ENCODE measurements at places on chromosomes 5 and 9.
A peak's percentile ranks its signal among the peaks of the same experiment; 100 is the strongest.

- no peak for DNase-seq
Observed at GRCh38 chr9:93655621-93656425, 79.4 kb downstream of the PHF2 start.

DNA sequence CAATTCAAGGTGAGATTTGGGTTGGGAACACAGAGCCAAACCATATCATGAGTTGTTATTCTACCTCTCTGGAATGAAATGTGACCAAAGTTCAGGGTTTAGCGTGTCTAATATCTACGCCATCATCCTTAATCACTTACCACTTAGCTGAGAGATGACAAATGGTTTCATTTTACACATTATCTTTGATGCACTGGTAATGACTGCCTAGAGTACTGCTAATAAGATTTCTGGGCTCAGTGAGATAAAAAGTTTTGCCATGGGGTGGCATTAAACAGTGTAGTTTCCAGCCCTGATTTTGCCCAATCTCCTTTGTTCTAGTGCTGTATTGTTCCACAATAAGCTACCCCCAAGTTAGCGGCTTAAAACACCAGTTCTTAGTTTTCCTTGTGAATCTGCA, 367.2 kb downstream of the MLLT3 start:
- no peak for DNase-seq

GRCh38 chr9:91502475-91502874, 78.8 kb upstream of the NFIL3 start:
- no peak for DNase-seq

DNA sequence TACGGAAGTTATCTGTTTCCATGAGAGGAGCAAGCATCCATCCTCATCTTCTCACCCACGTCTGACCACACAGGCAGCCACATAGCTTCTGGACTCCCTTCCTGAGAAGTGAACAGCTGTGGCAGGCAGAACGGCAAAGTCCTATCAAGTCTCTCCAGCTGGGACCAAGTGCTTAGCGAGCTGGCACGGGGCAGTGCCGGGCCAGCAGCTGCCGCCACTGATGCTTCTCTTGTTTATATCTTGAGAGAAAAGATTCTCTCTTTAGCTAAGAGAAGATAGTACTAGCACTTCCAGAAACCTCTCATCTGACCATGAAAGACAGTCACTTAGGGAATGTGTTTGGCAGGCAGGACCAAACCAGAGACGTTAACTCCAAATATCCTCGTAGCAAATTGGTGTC, 37.2 kb downstream of the PLAC8L1 start:
- DNase-seq, result no peak

DNA sequence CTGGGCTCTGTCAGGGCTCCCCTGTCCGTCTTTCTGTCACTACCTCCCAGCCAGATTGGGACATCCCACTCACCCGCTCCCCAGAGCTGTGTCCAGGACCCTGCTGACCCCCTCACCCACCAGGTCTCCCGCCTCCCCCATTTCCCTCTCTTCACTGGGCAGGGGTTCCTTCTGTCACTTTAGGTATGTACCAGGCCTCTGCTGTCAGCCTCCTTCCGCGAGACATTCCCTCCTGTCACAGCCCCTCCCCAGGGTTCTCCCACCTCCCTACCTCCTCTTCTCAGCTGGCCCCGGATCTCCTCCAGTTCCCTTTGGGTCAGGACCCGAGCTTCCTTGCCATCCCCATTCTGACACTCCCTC, 488 bp downstream of the POLR1E start:
- no peak for DNase-seq

DNA sequence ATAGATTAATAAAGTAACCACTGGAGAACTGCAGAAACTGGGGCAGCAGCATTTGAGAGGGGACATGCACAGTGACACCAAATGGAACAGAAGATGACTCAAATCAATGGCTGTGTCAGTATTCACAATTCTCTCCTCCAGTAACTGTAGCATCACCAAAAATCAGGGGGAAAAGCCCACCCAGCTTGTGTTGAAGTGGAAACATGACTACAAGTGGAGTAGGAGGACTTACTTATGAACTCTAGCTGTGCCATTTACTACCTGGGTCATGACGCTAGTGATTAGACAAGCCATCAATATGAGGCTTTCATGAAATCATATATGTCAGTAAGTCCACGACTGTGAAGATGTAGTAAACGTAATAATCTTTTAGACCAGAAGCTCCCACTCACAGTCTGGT, 199.8 kb upstream of the PTGER4 start:
- no peak for DNase-seq

DNA sequence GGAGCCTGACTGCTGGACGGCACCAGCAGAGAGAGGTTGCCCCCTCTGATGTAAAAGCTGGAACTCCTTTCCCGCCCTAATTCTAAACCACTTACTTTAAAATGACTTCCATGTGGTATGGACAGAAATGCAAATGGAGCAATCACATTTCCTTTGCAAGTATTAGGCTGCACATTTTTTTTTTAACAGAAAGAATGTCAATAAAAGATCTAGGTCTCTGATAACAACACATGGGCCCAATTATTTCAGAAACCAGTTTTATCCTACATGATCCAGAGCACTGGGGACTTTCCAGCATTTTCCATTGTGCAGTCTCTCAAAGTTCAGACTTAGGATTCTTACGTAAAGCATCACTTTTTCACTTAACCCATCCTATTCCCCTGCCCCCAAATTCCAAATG, 203.7 kb downstream of the NXNL2 start:
- DNase-seq, result no peak

- DNase-seq, result no peak
Observed at GRCh38 chr9:16532272-16532671, 338.2 kb downstream of the BNC2 start.

DNA sequence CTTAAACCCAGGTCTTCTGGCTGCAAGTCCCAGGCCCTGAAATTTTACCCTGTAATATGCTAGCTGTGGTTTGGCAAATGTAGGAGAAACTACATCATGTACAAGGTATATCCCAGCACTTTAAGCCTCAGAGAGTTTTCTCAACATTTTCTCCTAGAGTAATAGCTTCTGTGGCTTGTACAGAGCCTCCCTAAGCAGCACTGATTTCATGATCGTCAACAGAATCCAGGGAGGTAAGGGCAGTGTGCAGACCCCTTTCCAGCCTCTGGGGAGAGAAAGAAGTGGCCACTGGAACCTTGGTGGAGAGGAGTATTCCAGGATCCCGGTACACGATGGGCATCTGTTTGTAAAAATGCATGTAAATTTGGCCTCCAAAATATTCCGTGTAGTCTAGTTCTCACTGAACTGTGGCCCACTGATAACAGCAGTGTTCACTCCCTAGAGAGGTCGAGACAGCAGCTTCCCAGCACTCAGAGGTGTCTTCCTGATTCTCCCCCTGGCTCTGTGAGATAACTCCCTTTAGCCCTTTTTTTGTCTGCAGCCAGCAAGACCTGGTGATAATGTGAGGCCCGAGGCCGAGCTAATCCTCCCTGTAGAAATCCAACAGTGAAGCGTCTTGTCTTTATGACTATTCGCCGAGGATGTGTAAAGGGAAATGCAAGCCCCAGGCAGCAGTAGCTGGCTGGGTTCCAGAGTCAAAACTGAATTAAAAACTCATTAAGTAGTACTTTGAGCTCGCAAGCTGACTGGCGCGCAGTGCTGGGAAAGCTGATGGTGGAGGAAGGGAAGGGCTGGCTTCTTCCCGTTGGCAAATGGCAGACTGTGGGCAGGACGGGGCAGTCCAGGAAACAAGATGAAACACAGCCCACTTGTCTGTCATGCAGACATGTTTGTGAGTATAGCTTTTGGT, 59.0 kb downstream of the MAP1B start:
- DNase-seq, result peak; percentile 11

GRCh38 chr5:158869092-158869491, 230.6 kb downstream of the EBF1 start:
- DNase-seq, result no peak

GRCh38 chr5:87361031-87361445, 51.7 kb downstream of the CCNH start:
- no peak for DNase-seq

- no peak for DNase-seq
Observed at GRCh38 chr5:151021746-151022145, 1.4 kb downstream of the GPX3 start.

- DNase-seq, result no peak
Observed at GRCh38 chr9:15936306-15936921, 383.6 kb downstream of the CCDC171 start.

DNA sequence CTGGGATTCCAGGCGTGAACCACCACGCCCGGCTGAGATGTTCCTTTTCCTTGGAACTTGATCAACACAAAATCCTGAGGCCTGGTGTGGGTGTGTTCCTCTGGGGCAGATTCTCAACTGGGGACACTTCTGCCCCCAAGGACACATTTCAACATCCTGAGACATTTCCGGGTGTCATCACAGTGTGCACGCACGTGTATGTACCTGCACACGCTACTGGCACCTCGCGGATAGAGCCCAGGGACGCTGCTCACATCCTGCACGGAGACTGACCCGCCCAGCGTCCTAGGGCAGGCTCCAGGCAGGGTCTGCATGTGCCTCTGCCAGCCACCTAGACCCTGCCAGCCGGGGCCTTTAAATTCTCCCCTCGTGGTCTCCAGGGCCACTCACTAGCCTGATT, 8.0 kb downstream of the SAPCD2 start:
- no peak for DNase-seq

DNA sequence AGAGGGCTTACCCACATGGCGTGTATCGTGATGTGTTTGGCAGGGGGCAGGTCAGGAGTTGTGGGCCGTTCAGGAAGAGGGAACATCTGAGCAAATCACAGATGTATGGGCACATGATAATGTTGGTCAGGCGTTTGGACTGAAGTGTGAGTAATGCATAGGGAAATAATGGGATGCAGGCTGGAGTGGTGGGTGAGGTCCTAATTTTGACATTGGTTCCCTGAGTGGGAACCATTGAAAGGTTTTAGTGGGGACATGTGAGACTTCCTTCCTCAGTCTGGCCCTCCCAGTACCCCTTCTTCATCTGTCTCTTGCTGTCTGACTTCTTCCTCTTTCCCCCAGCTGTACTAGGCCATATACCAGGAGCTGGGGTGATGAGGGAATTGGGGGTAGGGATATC, 7.6 kb downstream of the OTULIN start:
- DNase-seq, result no peak

GRCh38 chr5:104126980-104127379, 564.4 kb upstream of the NUDT12 start:
- no peak for DNase-seq

- DNase-seq, result peak; percentile 25
Observed at GRCh38 chr5:36613241-36613640, 6.8 kb downstream of the SLC1A3 start.

DNA sequence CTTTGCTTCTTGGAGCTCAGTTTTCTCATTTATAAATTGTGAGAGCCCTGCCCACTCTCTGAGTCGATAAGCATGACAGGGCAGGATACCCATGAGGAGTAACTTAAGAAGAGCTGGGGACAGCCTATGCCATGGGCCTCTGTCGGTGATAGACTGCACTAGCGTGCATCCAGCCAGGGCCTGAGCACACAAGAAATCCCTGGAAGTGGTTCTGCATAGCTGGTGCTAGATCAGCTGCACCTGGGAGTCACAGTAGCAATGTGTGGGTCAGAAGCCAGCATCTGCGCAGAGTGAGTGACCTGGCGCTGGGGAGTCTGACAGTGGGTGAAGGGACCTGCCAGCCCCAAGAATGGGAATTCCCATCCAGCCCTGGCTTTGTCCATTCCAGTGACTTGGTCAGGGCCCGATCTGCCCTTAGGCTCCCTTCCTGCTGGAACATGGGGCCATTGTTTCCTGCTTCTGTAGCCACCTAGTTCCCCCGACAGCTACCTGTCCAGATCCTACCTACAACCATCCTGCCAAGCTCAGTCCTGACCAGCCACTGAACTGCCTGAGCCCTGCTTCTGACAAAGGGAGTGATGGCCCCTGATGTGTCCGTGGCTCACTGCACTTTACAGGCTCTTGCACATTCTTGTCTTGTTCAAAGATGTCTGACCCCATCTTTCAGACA, 35.9 kb upstream of the NANS start:
- DNase-seq, result no peak

GRCh38 chr5:104512063-104512825, 949.7 kb upstream of the NUDT12 start:
- no peak for DNase-seq

- no peak for DNase-seq
Observed at GRCh38 chr5:54383941-54384340, 71.6 kb upstream of the HSPB3 start.

DNA sequence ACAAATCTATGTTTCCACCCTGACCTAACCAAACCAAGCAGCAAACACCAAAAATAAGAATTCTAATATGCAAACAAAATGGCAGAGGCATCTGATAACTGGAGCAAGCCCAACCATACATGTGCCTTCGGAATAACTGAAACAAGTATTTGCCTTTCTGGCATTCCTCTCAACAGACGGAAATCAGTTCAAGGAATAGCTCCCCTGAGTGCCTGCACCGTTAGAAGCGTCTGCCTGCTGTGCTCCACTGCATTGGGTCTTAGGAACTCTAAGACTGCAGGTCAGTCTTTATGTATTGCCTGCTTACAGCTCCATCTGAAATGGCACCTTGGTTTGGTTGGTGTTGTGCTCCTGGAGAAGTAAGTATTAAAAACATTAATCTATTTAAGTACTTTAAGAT, 98.5 kb downstream of the MRPS27 start:
- DNase-seq, result no peak

DNA sequence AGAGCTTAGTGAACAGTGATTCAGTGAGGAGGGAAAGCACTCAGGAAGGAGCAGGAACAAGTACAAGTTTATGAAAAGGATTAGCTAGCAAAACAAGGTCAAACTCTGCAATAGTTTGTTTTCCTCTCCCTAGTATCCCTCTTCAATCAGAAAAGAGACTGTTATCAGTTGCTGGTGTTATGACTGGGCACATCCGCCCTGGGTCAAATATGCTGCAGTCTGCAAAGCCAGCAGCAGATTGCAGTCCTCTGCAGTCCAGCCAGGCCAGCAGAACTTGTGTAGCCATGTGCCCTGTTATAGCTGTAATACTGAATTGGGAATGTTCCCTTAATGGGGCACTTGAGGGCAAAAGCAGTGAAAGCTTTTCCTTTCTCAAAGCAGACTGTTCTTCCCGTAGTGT, 12.0 kb downstream of the PCDHAC2 start:
- no peak for DNase-seq

- DNase-seq, result no peak
Observed at GRCh38 chr5:162911873-162912272, 525.5 kb upstream of the CCNG1 start.

- no peak for DNase-seq
Observed at GRCh38 chr9:110537841-110538646, 41.5 kb downstream of the SVEP1 start.

Measured in Calu3 (cell line).